ENCODE measurements at places on chromosomes 11 and 22.

GRCh38 chr11:103662880-103663279 is 373.6 kb upstream of the DDI1 start:
- DNase-seq: no peak

DNA sequence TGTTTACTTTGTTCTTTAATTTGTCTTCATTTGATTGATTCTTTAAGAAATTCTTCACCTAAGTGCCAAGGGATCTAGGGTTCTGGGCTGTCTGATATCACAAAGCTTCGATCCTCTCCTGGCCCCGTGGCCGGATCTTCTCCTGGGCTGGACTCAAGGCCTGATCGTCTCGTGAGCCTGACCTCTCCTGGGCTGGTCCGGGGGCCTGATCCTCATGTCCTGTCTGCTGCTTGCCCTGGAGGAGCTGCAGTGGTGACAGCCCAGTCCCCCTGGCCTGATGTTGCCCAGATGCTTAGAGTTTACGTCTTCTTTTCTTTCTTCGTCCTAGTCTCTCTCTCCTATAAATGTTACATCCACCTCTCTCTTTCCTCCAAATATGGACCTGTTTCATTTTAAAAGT is 3.3 kb downstream of the NADSYN1 start:
- no peak for DNase-seq

DNA sequence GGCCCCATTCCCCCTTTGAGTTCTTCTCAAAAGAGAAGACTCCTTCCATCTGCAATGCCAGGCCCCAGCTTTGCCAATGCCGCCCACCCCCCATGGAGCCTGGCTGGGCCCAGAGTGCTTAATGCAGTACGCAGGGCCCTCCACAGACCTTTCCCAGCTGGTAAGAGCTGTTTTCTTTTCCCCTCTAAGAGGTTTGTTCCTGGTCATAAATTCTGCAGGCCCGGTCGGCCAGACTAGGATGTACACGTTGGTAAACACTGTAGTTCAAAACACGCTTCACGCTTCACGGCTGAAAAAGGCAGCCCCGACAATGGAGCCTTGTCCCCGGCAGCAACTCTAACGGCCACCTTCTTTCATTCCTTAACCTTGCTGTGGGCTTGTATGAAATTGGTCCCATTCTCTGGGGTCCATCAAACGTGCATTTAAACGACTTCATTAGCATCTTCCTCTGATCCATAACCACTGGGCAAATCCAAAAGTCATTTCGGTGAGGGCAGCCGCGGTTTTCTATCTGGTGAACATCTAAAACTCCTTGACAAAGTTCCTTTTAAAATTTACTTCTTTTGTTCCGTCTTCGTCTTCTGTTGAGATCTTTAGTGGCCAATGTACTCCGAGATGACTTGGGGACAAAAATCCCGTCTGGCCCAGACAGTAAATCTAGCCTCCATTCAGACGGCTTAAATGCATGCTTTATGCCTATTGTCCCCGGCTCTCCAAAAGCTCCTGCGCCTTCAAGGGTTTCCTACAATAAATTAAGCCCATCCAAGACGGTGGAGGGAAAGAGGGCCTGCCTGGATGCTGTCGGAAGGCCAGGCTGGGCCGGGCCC is 60.0 kb upstream of the MYEOV start:
- no peak for DNase-seq

GRCh38 chr11:1667906-1668305 is 29.1 kb upstream of the KRTAP5-6 start:
- no peak for DNase-seq

GRCh38 chr11:9094420-9094819 is 3.0 kb upstream of the SCUBE2 start:
- no peak for DNase-seq

DNA sequence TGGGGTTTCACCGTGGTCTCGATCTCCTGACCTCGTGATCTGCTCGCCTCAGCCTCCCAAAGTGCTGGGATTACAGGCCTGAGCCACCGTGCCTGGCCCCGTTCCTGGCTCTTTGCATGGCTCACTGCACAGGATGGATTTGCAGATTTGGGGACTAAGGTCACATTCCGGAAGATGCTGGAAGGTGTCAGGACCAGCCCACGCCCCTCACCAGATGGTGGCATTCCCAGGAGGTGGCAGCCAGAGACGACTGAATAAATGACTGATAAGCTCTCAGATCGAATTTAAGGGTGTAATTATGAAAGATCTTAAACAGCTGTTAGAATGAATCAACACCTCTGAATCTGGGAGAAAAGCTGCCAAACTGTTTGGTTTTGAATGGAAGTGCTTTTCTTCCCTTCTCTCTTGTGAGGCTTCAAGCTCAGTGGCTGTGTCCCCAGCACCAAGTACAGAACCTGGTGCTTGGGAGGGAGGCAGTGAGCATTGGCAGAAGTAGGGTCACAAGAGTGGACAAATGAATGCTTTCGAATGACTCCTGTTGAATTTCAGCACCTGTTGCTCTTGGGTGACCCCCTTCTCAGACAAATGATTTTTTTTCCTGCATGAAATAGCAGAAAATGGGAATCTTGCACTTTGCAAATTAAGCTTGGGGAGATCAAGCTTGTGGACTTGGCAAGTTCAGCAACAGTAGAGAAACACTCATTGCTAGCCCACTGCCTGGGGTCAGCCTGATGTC is 69.6 kb downstream of the KIAA1671 start:
- no peak for DNase-seq

DNA sequence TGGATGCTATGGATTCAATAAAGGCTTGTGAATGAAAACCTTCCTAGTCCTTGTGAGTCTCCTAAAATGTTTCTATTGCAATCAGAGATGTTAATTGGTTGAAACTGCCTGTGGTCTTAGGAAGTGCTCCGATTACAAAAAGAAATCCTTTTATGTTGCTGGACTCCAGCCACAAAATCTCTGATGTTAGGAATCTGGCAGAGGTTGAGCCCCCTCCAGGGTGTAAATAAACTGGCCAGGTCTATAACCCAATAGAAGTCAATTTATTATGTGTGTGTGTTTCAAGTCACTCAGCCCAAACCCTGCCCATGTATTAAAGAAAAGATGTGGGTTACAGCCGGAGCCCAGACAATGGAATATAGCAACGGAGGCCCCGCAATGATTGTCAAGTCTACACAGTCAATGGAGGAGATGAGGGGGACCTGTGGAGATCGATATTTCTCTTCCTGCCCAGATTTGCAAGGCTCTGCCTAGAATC is 218.1 kb upstream of the SORL1-AS1 start:
- no peak for DNase-seq

DNA sequence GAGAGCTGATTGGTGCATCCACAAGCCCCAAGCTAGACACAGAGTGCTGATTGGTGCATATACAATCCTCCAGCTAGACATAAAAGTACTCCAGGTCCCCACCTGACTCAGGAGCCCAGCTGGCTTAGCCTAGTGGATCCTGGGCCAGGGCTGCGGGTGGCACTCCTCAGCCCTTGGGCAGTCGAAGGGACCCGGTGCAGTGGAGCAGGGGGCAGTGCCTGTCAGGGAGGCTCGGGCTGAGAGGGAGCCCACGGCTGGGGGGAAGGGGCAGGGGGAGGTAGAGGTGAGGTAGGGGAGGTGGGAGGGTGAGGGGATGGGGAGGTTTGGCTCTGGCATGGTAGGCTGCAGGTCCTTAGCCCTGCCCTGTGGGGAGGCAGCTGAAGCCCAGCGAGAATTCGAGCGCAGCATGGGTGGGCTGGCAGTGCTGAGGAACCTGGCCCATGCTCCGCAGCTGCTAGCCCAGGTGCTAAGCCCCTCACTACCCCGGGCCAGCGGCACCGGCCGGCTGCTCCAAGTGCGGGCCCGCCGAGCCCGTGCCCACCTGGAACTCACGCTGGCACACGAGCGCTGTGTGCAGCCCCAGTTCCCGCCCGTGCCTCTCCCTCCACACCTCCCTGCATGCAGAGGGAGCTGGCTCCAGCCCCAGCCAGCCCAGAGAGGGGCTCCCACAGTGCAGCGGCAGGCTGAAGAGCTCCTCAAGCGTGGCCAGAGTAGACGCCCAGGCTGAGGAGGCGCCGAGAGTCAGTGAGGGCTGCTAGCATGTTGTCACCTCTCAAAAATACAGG is 742.8 kb downstream of the FAM181B start:
- DNase-seq: no peak
